ENCODE measurements at places on chromosomes 12 and 14.

DNA sequence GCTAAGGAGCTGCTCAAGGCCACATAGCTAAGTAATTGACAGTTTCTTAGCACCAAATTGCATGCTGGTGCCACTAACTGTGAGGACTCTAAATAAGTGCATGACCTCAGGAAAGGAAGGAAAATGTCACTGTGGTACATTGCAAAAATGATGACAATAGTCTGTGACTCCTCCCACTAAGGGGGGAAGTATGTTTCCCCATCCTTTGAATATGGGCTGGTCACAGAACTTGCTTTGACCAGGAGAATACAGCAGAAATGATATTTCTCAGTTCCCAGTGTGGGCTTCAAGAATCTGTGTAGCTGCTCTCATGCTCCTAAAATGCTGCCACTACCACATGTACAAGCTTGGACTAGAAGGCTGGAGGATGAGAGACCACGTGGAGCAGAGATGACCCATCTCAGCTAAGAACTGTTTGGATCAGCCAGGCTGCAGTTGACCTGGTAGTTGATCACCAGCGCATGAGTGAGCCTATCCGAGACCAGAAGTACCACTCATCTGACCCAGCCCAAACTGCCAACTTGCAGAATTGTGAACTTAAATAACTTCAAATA, 42.2 kb upstream of the NOS1 start:
- DNase-seq: no peak

GRCh38 chr12:81296556-81297305, 218.9 kb downstream of the ACSS3 start:
- peak; percentile 39 for DNase-seq

GRCh38 chr12:132710405-132711079, at the start of gene PGAM5:
Gene PGAM5 (plus strand): TSS chr12:132710842. CDS start chr12:132710877, 35 bp downstream.
- DNase-seq: peak; percentile 81

DNA sequence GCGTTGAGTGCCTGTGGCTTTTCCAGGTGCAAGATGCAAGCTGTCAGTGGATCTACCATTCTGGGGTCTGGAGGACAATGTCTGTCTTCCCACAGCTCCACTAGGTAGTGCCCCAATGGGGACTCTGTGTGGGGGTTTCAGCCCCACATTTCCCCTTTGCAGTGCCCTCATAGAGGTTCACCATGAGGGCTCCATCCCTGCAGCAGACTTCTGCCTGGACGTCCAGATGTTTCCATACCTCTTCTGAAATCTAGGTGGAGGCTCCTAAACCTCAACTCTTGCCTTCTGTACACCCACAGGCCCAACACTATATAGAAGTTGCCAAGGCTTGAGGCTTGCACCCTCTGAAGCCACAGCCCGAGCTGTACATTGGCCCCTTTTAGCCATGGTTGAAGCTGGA, 52.9 kb downstream of the PRKCH start:
- no peak for DNase-seq

GRCh38 chr12:130461839-130462557, 124.3 kb downstream of the PIWIL1 start:
- DNase-seq: no peak

DNA sequence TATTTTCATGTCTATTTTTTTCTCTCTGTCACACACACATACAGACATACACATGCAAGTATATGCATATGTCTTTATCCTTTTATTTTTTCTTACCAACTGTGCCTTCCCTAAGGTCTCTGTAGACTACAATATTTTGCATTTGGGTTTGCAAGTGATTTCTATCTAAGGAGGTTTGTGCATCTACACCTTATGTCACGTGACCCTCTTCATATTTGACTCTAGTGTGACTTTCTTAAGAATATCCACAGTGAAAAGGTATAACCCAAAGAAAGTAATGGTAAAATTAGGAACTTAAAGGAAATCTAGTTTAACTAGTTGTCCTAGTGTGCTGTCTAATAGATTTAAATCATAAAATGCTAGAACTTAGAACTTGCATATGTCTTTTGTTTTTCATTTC, 298.8 kb upstream of the LRIG3 start:
- no peak for DNase-seq

DNA sequence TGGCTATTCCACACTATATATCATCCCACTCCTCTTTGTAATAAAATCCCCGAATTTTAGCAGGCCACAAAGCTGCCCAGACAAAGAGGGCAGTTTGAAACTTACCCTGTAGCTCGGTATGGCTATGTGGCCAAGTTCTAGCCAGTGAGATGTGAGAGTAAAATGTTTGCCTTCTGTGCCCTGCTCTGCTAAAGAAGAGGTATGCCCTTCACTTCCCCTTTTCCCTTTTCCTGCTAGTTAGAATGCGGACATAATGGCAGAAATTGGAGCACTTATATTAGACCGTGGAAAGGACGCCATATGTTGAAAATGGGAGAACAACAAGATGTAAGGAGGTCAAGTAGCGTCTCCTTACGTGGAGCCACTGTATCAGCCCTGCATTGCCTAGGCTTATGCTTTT, 11.5 kb upstream of the CCDC91 start:
- DNase-seq: no peak

DNA sequence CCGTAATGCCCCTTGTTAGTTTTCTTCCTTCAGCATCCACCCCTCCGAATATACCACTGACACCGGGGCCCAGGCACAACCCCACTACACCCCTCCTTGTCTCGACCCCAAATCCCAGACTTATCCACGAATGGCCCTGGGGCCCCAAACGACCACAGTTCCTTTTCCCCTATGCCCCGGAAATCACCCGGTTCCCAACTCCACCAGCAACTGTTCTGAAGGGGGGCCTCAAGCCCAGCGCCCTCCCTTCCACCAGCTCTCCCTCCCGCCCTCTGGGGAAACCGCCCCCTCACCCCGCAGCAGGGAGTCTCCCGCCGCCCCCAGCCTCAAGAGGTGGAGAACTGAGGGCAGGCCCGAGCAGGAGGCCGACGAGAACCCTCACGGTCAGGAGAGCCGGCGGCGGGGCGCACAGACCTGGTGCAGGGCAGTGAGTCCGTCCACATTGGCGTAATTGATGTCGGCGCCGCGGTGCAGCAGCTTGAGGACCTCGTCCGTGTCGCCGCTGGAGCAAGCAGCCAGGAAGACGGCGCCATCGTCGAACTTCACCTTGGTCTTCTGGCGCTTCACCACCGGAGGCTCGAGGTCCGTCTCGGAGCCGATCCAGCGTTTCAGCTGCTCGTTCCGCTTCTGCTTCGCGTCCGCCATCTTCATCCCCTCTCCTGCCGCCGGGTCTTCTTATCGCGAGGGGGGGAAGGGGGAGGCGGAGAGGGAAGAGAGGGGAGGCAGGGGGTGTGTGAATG, 446 bp downstream of the PPP1R12A start:
- DNase-seq: peak; percentile 32

DNA sequence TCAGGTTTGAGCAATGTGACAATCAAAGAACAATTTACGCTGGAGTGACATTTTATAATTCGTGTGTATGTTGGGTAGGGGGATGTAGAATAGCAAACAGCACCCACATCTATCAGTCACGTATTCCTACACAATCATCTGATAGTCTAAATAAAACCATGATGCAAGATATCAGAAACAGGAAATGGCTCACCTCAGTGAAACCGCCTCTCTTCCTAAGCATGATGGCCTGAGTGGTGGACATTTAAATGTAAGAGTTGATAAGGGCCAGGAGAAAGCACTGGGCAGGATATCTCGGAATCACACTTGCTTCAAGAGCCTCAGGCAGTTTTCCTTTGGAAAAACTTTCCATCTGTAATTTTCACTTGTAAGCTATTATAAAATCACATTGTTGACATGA, 128.2 kb downstream of the GRIP1 start:
- no peak for DNase-seq

GRCh38 chr14:70170976-70171375, 17.8 kb downstream of the SLC8A3 start:
- peak; percentile 81 for DNase-seq

- peak; percentile 30 for DNase-seq
These were observed 22.4 kb upstream of the P2RX4 start for GRCh38 chr12:121187501-121187900.

DNA sequence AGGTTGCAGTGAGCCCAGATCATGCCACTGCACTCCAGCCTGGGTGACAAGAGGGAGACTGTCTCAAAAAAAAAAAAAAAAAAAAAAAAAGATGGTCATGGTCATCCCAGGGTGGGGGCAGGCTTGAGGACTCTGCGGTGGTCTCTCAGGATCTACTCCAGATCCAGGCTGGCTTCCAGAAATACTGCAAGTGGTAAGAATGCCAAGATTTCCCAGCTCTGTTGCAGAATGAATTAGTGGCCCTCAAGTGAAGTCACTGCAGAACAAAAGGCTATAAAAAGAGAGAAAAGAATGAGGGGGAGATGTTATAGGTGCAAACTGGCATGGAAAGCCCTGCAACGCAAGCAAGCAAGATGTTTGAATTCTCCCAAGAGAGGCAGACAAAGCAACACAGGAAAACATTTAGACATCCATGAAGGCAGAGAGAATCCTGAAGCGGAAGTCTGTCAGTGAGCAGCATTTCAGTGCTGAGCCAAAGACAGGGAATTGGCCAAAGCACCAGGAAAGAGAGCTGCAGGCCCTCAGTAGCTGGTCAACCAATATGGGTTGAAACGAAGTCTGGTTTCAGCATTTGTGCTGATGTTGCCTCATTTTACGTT, 31.9 kb upstream of the ETFBKMT start:
- DNase-seq: no peak

DNA sequence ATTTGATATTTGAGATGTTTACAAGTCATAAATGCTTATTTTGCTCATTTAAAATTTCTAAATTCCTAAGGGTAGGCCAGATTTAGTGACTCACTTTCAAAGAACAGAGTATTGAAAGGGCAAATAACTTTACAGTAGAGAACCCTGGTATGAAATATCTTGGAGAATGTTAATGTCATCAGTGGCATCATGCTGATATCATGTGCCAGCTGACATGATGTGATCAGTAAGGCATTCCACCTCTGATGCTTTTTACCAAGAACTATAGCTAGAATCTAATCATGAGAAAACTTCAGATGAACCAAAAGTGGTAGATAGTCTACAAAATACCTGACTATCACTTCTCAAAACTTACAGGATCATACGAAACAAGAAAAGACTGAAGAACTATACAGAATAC, 2.9 kb upstream of the FLRT2 start:
- DNase-seq: no peak

- no peak for DNase-seq
These were observed 14.4 kb downstream of the WDR20 start for GRCh38 chr14:102154121-102154520.

DNA sequence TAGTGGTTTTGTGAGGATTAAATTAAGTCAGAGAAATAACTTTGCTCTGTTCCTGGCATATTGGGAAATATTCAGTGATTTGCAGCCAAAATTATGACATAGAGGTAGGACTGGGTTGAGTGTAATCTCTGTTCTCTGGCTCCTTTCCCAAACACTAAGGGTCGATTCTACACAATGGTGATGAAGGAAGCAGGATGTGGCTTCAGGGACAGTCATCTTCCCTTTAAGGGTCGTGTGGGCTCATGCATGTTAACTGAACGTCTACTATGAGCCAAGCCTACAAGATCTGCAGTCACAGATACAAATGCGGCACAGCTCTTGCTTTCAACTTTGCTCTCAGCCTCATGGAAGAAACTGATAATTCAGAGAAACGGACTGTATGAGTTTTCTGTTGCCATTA, 381.6 kb downstream of the VRK1 start:
- DNase-seq: no peak

DNA sequence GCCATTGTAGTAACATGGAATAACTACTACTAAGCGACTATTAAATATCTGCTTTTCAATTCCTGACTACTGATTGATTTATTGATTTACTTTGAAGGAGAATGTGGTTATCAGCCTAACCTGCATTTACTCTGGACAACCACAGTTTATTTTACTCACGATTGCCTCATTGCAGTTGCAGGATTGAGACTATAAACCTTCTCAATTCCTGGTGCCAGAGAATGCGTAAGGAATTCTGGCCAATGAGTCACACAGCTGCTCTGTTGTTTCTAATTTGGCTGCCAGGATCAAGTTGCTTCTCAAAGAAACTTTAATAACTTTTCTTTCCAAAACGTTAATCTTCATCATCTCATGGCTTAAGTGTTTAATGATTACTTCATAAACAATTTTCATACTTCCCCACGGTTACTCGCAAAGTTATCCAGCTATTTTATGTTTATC, 13.1 kb upstream of the TMTC1 start:
- DNase-seq: no peak

- no peak for DNase-seq
These were observed 123.8 kb downstream of the AACS start for GRCh38 chr12:125189015-125189414.

DNA sequence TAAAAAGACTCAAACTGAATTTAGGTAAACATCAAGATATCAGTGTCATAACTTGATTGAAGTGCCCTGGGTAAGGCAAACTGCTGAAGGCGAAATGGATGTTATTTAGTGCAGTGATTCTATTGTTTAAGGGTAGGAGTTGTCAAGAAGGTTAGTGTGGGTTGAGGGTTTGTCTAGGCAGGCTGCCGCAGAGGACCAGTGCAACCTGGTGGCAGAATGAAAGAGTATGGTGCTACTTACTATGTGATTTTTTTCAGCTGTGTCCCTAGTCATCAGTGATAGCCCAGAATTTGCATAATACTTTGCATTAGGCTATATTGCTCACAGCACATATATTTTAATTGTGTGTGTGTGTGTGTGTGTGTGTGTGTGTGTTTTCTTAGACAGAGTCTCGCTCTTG, 1127.0 kb downstream of the GALC start:
- no peak for DNase-seq

DNA sequence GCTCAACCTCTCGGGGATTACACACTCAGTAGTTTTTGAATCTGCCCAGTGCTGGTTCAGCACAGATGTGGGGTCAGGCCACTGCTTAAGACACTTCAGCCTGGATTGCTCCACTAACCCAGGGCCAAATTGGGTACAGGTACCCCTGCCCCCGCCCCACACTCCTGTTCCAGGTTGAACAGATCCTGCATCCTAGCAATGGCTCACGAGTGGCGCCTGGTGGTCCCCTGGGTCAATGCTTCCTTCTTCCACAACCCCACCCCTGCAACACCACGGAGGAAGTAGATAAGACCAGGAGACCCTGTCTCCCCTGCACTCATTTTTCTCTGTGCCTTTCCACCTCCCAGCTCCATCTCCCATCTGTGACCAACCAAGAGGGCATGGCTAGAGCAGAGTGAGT, 108.4 kb downstream of the ESRRB start:
- DNase-seq: no peak

DNA sequence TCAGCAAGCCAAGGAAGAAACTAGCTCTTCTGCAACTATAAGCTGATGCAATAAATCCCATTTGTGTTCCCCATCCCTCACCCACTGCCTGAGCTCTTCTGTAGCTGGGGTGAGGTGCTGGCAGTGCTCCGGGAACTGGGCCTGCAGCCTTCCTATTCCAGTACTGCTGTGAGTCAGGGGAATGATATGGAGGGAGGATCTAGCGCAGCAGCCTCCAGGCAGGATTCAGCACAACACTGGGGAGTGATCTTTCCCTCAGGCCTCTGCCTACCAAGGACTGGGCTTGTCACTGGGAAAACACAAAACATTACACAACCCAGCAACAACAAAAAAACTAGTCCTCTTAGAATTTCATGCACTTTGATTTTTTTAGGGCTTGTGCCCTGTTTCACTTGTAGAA, 58.7 kb downstream of the ST8SIA1 start:
- DNase-seq: no peak

- no peak for DNase-seq
These were observed 182.2 kb downstream of the AACS start for GRCh38 chr12:125247477-125247876.

- no peak for DNase-seq
These were observed 78.1 kb downstream of the CHST11 start for GRCh38 chr12:104534857-104535248.

- DNase-seq: peak; percentile 63
These were observed 215.4 kb downstream of the SLC41A2 start for GRCh38 chr12:104742551-104743201.
